ENCODE measurements at places on chromosomes 6 and 20. TPM values are rescaled to one million over a fixed set of nuclear protein-coding genes. Genes with fewer than 3 reads are reported as not detected.

HDGFL1 gene
- not detected for polyA plus RNA-seq

ADGB gene
- not detected for polyA plus RNA-seq

KIZ gene
- polyA plus RNA-seq, result 17.0 TPM

MDFI gene
- polyA plus RNA-seq, result 41.3 TPM

POM121L2 gene
- not detected for polyA plus RNA-seq

WFDC10A gene
- polyA plus RNA-seq, result not detected

CABLES2 gene
- polyA plus RNA-seq, result 4.4 TPM

PPARD gene
- polyA plus RNA-seq, result 24.2 TPM

ZC3H12D gene
- 0.35 TPM for polyA plus RNA-seq

RSPO4 gene
- polyA plus RNA-seq, result 0.15 TPM

SERINC3 gene
- 52.6 TPM for polyA plus RNA-seq

ZBP1 gene
- 0.33 TPM for polyA plus RNA-seq

RXRB gene
- polyA plus RNA-seq, result 40.7 TPM

FLRT3 gene
- 11.1 TPM for polyA plus RNA-seq

GFOD1 gene
- polyA plus RNA-seq, result 3.0 TPM

SLC25A27 gene
- 22.4 TPM for polyA plus RNA-seq

RIPOR2 gene
- polyA plus RNA-seq, result 29.3 TPM

PLG gene
- 2.3 TPM for polyA plus RNA-seq

CGA gene
- polyA plus RNA-seq, result 0.72 TPM

WFDC2 gene
- 0.25 TPM for polyA plus RNA-seq

PACSIN1 gene
- polyA plus RNA-seq, result 1.1 TPM

DDX43 gene
- polyA plus RNA-seq, result 0.30 TPM

TMEM170B gene
- 6.1 TPM for polyA plus RNA-seq

CST8 gene
- polyA plus RNA-seq, result not detected

SLC26A8 gene
- 0.22 TPM for polyA plus RNA-seq

CST4 gene
- polyA plus RNA-seq, result not detected

CRISP3 gene
- polyA plus RNA-seq, result 0.28 TPM

CCHCR1 gene
- 14.3 TPM for polyA plus RNA-seq

AGPAT4 gene
- 9.8 TPM for polyA plus RNA-seq

SNAI1 gene
- 10.7 TPM for polyA plus RNA-seq

PSORS1C1 gene
- polyA plus RNA-seq, result 1.7 TPM

MEI4 gene
- 0.04 TPM for polyA plus RNA-seq

IPCEF1 gene
- 1.2 TPM for polyA plus RNA-seq

HNF4A gene
- not detected for polyA plus RNA-seq

COMMD7 gene
- polyA plus RNA-seq, result 37.2 TPM

SS18L1 gene
- 17.4 TPM for polyA plus RNA-seq

CCN5 gene
- 0.06 TPM for polyA plus RNA-seq

ATP9A gene
- polyA plus RNA-seq, result 63.3 TPM

OVOL2 gene
- polyA plus RNA-seq, result not detected

TREM2 gene
- polyA plus RNA-seq, result not detected

GHRH gene
- polyA plus RNA-seq, result not detected

FAM209B gene
- 0.27 TPM for polyA plus RNA-seq

RFX6 gene
- polyA plus RNA-seq, result not detected

PGC gene
- not detected for polyA plus RNA-seq

CLVS2 gene
- 0.34 TPM for polyA plus RNA-seq

HLA-DRB5 gene
- 3.0 TPM for polyA plus RNA-seq

OR11A1 gene
- not detected for polyA plus RNA-seq

PPP2R5D gene
- 39.0 TPM for polyA plus RNA-seq

HLA-A gene
- polyA plus RNA-seq, result 98.6 TPM

LRRC1 gene
- 7.5 TPM for polyA plus RNA-seq

MICB gene
- 1.1 TPM for polyA plus RNA-seq

PTGIS gene
- 22.2 TPM for polyA plus RNA-seq

MRPS10 gene
- polyA plus RNA-seq, result 37.3 TPM

SIRPB1 gene
- 1.7 TPM for polyA plus RNA-seq

WRNIP1 gene
- 45.9 TPM for polyA plus RNA-seq

KCNK15 gene
- 0.20 TPM for polyA plus RNA-seq

PRR18 gene
- 1.1 TPM for polyA plus RNA-seq
